ENCODE measurements at places on chromosomes 12 and 14.

DNA sequence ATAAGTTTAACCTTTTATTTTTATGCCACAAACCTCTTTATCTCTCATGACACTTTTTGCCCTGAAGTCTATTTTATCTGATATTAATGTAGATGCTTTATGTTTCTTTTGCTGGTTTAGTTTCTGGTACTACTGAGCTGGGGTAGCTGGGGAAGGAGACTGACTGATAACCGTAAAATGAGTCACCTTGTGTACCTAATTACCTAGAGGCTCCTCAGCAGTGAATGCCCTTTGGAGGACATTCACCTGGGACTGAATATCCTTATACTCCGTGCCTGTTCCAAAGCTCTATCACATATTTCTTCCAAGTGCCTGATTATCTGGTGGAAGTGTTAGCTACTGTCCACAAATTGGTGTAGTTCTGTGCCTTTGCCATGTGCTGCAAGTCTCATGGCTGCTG lies 13.9 kb downstream of the ATL1 start:
- DNase-seq: no peak

- DNase-seq: no peak
Measured at GRCh38 chr12:85633491-85633890, 202.7 kb downstream of the RASSF9 start.

GRCh38 chr12:69161829-69162228 lies 77.5 kb upstream of the CPSF6 start:
- DNase-seq: peak; percentile 65

- no peak for DNase-seq
Measured at GRCh38 chr12:82027612-82028011, 268.5 kb upstream of the PPFIA2 start.

- DNase-seq: no peak
Measured at GRCh38 chr14:42002141-42002540, 395.5 kb downstream of the LRFN5 start.

- peak; percentile 63 for DNase-seq
Measured at GRCh38 chr12:53221203-53222080, 10.6 kb downstream of the RARG start.

DNA sequence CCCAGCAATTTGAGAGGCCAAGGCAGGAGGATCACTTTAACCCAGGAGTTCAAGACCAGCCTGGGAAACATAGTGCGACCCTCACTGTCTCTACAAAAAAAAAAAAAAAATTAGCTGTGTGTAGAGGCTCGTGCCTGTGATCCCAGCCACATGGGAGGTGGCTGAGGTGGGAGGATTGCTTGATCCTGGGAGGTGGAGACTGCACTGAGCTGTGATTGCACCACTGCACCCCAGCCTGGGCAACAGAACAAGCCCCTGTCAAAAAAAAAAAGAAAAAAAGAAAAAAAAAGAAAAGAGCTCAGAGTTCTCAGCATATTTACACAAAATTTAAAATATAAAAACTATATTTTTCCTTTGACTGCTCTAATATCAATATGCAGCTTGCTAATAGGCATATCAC lies 260.8 kb downstream of the SYT1 start:
- no peak for DNase-seq

GRCh38 chr12:128853600-128854197 lies 421 bp downstream of the GLT1D1 start:
- no peak for DNase-seq

- DNase-seq: no peak
Measured at GRCh38 chr14:51534610-51535011, 117.1 kb upstream of the FRMD6 start.

DNA sequence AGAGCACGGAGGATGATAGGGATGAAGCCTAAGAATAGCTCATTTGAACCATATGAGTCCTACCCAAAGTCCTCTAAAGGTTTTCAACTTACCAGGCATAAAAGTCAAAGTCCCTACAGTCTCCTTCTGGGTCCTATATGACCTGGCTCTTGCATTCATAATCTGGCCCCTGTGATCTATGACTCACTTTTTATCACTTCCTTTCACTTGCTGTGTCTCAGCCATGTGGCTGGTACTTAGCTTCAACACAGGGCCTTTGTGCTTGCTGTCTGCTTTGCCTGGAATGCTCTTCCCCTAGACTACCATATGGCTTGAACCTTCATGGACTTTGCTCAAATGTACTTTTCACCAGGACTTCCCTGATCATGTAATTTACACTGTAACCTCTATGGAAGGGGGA lies 137.6 kb upstream of the TMTC1 start:
- no peak for DNase-seq

DNA sequence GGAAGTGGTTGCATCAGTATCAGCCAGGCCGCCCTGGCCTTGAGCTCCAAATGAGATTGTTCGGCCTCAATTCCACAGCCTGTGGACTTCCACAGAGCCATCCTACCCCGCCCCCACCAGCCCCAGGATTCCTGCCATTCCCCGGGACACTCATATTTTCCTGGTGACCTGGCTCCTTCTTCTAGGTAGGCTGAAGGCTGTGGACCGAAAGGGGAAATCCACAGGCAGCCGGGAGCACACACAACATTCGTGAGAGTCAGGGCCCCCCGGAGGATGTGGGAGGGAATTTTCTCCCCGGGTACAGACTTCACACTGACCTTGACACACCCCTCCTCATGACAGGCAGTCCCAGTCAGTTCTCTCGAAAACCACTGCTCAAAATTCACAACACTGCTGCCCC lies 39.9 kb downstream of the RIN3 start:
- DNase-seq: no peak

GRCh38 chr12:62763861-62764645 lies 170.9 kb downstream of the PPM1H start:
- DNase-seq: no peak

GRCh38 chr12:123912415-123913380 lies 59.9 kb downstream of the CCDC92 start:
- no peak for DNase-seq

DNA sequence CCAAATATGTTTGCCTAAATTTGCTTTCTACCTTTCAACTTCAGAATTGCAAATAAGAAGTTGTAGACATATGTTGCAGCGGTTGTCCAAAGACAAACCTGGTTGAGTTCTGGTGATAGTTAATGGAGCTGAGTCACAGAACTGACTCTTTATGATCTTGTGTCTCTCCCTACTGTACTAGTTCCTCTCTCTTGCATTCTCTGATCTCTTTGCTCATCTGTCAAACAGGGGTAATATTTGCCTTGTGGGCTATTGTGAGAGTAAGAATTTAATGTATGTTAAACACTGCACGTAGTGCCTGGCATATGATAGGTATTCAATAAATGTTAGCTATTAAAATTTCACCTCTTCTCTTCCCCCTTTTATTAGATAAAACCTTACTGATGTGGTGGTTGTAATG lies 283.5 kb upstream of the RGS6 start:
- no peak for DNase-seq

- DNase-seq: no peak
Measured at GRCh38 chr12:114018669-114019068, 52.5 kb upstream of the RBM19 start.

DNA sequence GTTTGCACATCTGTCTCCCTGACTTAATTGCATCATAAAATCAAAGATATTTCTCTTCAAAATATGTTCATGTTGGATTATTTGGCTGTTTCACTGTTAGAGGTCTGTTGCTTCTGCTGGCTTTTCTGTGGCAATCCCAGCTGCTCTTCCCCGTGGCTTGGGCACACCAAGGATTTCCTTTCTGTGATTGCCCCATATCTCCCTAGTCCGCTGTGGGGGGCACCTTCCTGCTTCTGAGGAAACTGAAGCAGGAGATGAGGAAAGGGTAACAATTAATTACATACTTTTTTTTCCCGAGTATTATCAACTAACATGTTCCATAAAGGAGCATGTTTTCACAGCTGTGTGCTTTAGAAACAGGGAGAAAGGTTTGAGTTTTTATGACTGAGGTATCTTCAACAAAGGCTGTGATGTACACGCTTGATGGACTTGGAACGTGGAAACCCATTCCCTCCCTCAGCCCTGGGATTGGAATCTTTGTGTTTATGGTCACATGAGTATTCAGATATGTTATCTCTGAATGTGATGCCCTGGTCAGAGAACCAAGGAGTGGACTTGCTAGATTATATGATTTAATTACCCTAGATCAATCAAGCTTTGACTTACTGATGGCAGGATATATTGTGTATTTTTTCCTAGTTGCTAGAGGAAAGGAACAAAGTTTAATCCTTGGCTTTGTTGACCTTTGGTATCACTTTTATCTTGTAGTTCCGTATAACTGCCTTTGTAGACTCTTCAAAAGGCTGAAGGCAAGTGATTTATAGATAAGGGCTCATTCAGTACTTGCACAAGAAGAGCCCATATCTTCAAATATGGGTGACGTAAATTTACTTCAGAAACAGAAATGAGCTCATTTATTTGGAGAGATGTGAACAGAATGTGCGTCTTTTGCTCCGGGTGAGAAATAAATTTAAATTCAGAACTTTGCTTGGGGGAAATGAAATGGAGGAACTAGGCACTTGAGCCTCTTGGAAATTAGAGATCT lies 46.7 kb downstream of the BORCS5 start:
- no peak for DNase-seq

DNA sequence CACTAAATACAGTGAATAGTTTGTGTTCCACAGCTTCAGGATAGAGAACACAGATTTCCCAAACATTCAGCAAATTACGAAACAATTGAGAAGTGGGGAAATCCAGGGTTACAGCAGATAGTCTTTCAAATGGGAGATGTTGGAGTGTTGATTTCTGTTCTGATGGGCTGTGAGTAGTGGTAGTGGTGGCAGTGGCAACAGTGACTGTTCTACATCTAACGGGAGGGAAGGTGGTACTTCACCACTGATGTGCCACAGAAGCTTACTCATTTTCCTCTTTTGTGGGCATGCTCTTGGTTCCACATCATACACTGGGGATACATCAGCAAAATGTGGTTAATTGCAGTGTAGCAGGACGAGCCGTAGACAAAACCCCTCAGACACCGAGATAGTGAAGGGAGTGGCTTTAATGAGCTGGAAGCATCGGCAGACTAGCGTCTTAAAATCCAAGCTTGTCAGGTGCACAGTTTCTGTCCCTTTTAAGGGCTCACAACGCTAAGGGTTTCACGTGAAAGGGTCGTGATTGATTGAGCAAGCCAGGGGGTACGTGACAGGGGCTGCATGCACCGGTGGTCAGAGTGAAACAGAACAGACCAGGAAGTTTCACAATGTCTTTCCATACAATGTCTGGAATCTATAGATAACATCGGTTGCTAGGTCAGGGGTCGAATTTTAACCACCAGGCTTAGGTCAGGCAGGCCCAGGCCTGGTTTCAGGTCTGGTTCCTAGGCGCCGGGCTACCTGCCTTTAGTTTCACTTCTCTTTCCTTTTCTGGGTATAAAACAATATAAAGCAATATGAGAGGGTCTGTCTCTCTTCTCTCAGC lies 330.6 kb upstream of the FBXO33 start:
- DNase-seq: peak; percentile 26

DNA sequence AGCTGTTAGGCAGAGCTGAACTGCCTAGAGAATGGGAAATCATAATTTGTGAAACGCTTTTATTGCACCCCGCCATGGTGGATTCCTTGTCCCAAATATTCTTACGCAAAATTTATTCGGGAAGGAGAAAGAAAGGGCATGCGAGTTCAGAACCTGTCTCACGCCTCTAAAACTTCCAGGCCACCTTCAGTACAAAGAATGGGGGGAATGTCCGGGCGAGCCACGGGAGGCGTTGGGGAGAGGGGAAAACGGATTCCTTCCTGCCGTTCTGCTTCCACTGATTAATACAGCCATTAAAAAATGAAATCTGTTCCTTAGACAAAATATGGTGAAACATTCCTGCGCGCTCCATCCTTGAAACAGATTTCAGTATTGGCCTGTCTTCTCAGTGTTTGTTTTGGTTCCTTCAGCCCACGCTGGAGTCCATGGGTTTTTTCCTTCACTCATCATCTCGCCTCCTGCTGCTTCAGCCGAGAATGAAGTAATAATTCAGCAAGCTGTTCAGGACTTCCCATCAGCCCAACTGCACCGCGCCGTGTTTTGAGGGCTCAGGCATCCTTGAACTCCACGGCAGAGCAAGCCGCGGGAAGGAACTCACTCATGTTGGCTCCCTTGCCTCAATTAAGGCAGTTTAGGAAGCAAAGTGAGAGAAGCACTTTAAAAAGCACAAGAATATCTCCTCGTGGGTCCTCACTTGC lies 47.7 kb upstream of the CDKN3 start:
- no peak for DNase-seq

DNA sequence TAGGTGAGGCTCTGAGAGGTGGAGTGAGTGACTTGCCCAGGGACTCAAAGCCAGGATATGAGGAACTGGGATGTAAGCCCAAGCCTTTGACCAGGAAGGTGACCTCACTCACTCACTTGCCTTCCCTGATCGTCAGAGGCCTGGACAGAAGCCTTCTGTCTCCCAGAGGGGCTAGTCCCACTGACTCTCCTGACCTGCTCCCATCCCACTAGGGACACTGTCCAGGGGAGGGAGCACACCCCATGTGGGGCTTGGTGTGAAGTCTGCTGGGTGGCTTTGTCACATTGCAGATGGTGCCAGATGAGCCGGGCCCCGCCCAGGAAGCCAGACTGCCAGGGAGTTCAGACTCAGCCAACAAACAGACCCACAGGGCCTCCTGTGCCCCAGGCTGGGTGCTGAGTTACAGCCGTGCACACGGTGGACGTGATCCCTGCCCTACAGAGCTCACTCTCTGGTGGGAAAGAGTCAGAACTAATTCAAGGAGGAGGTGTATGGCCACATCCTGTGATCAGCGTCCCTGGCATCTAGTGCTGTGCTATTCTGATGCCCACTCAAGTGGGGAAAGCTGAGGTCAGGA lies 28.3 kb downstream of the MMAB start:
- DNase-seq: no peak

GRCh38 chr12:118633071-118633470 lies 256.7 kb downstream of the SUDS3 start:
- no peak for DNase-seq

DNA sequence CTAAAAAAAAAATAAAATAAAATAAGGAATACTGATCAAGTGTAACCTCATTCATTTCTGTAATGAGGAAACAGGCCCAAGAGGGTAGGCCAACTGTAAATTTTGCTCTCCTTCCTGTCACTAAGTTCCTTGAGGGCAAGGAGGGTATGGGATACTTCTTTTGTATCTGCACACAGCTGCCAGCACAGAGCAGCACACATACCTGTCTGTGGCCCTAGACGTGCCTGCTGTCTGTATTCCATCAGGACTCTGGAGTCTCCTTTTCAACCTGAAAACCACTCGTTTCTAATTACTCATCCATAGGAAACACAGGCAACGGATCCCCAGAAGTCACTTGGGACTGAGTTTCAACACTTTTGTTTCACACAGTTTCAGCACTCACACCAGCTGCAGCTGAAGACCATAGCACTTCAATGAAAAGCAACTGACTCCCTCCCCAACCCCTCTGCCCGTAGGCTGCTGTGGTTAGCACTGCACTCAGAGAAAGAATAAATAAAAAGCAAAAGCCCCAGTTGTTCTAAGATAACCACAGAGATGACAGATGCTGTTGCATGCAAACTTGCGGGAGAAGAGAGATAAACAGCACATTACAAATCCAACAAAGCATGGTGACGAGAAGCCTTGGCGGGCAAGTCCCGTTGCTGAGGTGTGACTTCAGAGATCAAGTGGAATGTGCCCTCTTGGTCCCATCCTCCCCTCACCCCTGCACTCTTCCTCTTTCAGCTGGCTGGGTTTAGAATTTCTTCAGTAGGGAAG lies 24.9 kb downstream of the CRACR2A start:
- peak; percentile 24 for DNase-seq

GRCh38 chr12:22084852-22085251 lies 38.8 kb downstream of the CMAS start:
- DNase-seq: no peak

Measured in stimulated activated CD4-positive, alpha-beta T cell treated with anti-CD3 and anti-CD28 coated beads, Interleukin-15, amount 100 ng/mL, for 24 hours (primary cell).